ENCODE measurements at places on chromosomes 2 and 18.

DNA sequence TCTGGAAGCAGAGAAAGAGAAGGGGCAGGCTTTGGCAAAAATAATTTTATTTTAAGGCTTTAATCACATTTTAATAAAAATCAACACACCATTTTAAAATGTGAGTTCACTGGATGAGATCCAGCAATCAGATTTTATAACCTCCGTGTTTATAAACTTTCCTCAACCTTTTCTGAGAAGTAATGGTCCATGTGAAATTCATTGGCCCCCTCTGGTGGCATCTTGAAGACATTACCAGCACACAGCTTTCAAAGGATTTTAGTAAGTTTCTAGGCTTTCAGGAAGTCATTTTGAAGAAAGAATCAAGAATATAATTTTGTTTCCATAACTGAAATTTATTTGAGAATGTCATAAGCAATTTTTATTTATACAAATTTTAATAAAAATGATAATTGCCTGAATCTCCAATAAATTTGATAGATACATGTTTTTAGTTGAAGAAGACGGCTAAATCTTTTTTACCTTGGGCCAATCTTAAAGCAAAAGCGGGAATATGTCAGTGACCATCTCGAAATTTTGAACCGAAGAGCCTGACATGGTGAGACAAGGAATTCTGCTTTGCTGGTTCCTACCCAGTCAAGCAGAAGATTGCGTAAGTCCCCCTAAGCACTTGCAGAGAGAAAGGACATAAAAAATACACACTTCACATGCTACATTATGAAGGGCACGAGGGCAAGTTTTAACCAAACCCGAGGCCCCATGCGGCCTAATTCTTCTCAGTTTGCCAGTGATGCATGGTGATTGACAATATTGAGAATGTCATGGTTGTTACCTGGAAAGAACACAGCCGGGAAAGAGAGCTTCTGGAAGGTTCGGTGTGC is 128.4 kb upstream of the CBLN2 start:
- no peak for DNase-seq

DNA sequence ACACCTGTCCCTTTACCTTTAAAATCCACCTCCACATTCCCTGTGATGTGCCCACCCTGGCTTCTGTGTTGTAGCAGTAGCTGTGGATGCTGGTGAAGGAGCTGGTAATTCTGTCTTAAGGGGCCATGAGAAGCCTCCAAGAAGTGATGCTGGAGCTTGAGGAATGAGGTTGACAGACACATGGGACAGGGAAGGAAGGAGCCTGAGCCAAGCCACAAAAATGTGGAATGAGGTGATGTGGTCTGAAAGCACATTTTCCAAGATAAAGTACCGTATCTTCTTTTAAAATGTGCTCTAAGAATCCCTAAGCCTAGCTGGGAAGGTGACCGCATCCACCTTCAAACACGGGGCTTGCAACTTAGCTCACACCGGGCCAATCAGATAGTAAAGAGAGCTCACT is 31.2 kb downstream of the VWA3B start:
- no peak for DNase-seq

DNA sequence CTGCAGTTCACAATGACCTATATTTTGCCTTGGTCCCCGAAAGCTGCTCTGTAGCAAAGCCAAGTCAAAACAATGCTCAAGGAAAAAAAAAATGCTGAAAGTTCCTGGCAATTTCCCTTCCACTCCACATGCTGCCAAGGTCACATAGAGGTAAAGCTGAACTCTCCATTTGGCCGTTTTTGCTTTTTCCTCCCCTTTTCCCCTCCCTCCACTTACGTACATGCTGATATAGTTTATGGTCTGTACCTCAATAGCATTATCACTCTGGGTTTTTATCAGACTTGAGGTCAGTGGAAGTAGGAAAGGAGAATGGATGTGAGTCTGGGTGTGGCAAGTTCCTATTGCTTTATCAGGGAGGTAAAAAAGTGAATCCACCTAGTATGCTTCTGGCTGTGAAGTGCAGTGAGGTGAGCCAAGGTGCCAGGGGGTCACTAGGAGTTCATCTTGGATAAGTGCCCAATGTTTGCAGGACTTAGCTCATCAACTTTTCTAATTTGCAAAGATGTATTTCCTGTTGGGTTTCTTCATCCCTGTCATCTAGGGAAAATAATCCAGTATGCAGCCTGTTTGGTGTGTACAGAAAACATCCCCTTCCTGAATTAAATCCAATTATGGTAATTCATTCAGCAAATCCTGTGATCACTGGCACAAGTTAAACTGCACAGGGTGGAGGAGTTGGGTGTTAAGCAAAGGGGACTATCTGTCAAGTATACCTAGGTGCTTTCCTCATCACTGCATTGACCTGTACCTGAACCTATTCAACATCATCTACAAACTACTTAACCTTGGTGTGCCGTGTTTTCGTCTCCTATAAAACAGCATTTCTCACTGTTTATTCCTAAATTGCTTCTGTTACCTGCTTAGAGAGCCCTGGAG is 124.3 kb upstream of the CYP26B1 start:
- no peak for DNase-seq

GRCh38 chr18:2547477-2548087 is 23.7 kb downstream of the METTL4 start:
- DNase-seq = no peak

GRCh38 chr18:62744076-62744968 is 29.0 kb downstream of the PHLPP1 start:
- DNase-seq = no peak

DNA sequence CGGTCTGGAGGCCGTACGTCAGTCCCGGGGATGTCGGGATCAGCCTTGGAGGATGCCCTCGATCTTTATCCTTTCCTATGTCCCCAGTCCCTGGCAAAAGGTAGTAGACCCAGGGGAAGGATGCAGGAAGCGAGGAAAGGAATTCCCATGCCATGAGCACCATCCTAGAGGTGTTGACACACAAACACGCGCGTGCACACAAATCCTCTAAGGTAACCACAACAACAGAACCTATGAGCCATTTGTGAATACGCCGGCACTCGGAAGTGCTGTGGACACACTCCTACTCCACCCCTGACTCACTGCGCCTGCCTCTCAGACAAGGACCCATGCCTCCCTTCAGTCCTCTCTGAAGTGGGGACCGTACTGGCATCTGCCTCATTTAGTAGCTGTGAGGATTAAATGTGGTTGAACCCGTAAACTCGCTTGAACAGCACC is 11.3 kb upstream of the MLPH start:
- DNase-seq = no peak

GRCh38 chr2:101560780-101561315 is 85.9 kb upstream of the RFX8 start:
- DNase-seq = no peak

DNA sequence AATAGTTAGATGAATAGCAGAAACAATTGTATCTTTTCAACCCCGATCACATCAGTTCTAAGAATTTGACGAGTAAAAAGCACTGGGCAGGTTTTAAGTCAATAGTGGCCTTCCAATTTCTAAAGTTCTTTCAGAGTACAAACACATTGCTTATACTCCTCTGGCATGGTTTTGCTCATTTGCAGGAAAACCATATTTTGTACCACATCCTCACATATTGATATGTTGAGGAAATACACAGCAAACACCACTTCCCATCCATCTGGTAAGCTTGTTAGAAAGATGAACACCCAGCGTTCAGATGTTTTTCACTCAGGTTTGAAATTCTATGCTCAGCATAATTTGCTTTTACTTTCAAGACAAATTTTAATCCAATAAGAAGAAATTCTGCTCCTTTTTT is 344.6 kb upstream of the ACVR2A start:
- DNase-seq = no peak

DNA sequence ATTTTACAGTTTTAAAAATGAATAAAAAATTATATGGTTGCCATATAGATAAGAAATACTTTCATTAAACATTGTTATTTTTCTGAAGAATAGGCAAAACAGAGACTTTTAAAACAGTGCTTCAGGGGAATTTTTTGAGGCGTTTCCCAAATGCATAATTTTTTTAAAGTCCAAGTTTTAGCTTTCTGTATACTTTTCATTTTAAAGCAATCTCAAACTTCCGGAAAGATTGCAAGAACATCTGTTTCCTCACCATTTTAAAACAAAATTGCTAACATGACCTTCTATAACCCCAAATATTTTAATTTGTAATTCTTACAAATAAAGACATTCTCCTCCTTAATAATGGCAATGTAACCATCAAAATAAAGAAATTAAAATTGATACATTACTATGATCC is 15.1 kb upstream of the MBD2 start:
- DNase-seq = no peak

- DNase-seq = no peak
Measured at GRCh38 chr2:222025881-222026271, 272.9 kb downstream of the PAX3 start.

GRCh38 chr18:44502790-44503189 is 177.9 kb upstream of the SETBP1 start:
- DNase-seq = no peak

GRCh38 chr18:45320724-45321123 is 294.6 kb upstream of the SLC14A2 start:
- DNase-seq = no peak

- DNase-seq = peak; percentile 75
Measured at GRCh38 chr2:205885492-205886099, 200.4 kb downstream of the INO80D start.

DNA sequence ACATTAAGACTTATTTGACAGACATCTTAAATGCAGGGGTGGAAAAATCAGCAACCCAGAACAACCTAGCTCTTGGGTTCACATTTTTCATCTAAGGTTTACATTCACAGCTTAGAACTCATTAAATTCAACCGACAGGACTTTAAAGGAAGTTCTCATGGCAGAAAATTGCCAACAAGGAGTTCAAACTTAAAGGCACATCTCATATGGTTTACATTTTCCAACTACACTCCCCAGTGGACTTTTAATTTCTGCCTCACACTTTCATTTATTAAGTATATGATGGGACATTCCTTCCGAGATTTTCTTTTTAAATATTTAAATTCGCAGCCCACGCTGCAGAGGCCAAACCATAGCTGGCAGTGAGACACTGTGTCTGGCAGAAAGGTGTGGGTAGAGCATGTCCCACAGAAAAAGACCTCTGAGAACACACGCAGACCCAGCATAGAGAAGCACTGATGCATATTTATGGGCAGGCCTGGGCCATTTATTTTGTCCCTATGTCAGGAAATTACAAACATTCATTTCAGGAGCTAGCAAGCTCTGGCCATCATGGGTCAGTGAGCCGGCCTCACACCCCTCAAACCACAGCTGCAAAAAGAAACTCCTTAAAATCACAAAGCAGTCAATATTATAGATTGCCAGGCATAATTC is 46.3 kb downstream of the STK39 start:
- no peak for DNase-seq

All from coronary artery (tissue), 2 donors.